Left renal pelvis (tissue), 4 donors: ENCODE measurements at places on chromosomes 11 and 22. TPM values are rescaled to one million over a fixed set of nuclear protein-coding genes. Genes with fewer than 3 reads are reported as not detected.

GRCh38 chr11:64582885-64583284 is 8.1 kb upstream of the SLC22A12 start:
- no peak for DNase-seq

- no peak for DNase-seq
These were observed 18.7 kb upstream of the PANX2 start for GRCh38 chr22:50151571-50152537.

GRCh38 chr22:23212061-23213021 is 32.0 kb downstream of the BCR start:
- no peak for DNase-seq

DNA sequence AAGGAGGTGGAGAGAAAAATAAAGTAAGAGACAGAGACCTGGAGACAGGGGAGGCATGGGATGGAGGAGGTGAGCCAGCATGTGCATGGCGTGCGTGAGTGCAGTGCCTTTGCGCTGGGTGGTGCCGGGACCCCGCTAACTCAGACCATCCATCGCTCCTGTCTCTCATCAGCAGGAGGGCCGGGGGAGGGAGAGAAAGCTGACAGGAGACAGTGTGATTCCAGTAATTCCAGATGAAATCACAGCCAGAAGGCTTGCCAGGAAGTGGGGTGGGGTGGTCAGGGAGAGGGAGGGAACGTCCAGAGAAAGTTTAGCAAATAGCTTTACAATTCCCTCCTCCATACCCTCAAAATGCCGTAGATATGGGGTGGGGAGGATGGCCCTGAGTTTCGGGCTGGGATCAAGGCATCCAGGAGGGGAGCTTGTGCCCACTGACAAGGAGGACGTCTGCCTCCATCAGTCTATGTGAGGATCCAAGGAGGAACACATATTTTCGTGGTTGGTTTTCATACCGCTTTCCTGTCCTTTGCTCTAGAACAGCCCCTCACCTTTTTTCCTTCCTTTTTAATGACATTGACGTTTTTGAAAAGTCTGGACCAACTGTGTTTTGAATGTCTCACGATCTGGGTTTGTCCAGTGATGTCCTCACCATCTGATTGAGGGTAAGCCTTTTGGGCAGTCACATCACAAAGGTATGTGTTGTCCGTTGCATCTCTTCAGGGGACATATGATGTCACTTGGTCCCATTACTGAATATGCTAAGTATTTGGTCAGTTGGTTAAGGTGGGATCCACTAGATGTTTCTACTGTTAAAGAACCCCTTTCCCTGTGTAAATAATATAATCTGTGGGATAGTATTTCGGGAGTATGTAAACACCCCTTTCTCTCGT is 567.3 kb downstream of the MIAT start:
- no peak for DNase-seq

DNA sequence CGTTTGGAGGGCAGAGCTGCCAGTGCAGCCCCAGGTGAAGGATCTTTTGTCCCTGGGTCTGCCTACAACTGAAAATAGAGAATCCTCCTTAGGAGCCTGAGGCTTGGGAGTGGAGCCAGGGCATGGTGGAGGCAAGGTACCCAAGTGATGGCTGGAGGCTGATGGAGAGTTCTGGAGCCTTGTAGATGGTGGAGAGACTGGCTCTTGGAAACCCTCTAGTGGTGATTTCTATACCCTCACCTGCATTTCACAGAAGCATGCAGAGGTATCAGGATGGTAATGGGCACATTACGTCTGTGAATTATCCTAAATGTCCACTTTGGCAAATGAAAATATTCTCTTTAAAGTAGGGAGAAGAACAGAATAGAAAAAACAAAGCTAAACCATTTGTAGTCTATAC is 44.4 kb downstream of the INSC start:
- no peak for DNase-seq

DNA sequence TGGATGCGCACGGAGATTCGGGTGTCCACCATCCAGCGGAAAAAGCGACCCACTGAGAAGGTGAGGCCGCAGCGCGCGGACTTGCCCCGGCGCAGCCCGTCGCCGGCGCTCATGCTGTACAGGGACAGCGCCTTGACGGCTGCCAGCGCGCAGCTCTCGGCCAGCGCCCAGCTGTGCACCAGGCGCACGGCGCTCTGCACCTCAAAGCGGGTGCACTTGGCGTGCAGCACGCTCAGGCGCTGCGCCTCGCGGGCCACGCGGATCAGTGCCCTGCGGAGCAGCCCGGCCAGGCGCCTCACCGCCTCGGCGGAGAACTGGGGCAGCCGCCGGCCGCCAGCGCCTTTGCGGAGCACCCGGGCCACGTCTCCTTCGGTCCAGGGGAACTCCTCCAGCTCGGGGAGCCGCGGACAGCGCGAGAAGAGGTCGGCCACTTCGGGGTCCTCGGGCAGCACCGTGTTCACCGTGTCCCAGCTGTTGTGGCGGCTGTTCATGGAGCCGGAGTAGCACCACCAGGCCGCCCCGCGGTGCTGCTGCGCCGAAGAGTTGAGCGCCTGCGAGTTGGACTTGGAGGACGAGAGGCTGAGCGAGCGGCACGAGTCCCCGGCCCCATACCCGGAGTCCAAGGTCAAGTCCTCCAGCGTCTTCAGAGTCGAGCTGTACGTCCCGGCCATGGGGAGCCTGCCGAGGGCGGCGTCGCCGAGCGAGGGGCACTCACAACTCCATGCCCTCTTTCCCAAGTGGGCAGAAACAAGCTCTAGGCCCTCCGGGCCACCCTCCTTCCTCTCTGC is 703 bp downstream of the ABTB2 start:
- DNase-seq, result peak; percentile 36

- DNase-seq, result no peak
These were observed 21.7 kb downstream of the FAM168A start for GRCh38 chr11:73576185-73576614.

DNA sequence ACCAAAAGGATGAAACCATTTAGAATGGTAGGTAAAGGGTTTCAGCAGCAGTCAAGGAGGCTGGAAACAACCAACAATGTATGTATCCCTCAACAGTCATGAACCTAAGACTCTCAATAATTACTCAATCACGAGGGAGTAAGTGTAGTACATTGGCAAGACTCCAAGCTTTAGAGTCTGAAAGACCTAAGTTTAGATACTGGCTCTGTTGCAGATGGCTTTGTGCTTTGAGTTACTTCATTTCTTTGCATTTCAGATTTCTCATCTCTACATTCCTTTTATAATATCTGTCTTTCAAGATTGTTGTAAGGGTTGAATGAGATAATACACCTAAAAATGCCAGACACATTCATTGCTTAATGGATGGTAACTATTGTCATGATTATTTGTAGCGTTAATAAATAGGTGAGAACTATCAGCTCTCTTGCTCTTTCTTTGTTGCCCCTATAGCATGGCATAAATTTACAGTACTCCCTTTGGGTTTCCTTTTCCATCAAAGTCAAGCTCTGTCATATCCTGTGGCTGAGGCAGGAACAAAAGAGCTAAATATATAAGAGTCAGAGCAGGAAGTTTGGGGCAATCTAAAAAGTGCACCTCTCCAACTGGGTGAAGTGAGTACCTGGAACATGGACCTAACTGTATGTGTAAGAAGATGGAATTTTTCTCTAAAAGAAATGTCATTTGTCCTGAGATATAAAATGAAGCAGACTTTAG is 228.2 kb upstream of the ZC3H12C start:
- no peak for DNase-seq

GRCh38 chr11:23590596-23591308 is 730.5 kb upstream of the CCDC179 start:
- no peak for DNase-seq

DNA sequence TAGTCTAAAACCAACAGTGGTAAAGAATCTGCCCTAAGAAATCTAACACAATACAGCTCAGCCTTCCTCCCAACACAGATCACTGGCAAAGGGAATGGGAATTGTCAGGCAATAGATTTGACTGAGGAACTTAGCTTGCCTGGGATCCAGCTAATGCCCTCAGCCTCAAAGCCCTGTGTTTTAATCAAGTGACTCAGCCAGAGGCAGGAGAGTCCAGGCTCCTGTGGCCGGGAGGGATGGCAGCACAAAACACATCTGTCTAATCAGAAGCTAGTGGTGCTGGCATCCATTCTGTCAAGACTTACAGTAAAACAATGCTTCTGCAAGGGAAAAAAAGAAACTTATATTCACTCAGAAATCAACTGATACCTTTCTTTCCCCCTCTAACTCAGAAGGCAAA is 5.6 kb downstream of the SYTL2 start:
- no peak for DNase-seq

GRCh38 chr11:78265326-78265725 is 76.6 kb downstream of the USP35 start:
- no peak for DNase-seq

GRCh38 chr11:120363436-120363835 is 27.2 kb downstream of the ARHGEF12 start:
- DNase-seq, result no peak

GRCh38 chr11:1708716-1709115 is 11.7 kb downstream of the KRTAP5-6 start:
- DNase-seq, result no peak

DNA sequence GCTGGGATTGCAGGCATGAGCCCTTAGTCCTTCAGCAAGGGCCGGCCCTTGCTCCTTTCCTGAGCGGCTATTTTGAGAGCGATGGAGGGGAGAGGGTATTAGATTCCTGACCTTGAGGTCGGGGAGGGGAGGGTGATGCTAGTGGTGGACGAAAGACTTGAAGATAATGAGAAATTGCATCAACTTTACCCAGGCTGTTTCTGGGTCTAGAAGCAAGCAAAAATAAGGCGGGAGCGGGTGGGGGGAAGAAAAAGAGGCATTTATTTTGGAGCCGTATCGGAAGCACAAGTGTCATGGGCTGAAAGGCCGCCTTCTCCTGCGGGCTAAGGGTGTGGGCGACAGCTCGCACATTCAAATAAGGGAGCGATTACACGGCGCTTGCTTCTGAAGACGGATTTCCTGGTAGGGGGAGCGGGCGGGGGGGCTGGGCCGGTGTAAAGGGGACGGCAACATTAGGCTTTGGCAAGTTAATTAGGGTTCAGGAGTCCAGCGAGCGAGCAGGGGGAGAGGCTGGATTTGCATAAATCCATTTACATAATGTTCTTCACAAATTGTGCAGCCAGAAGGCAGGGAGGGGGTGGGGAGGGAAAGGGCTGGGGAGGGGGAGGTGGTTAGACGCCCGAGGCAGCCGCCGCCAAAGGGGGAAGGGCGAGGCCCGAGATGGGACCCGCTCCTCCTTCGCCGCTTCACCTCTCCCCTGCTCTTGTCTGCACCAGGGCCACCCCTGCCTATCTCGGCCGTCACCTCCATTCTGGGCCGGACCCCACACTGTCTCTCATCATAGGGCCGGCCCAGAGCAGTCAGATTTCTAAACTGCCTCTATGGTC is 245.9 kb downstream of the MIAT start:
- DNase-seq, result no peak

- DNase-seq, result no peak
These were observed 30.1 kb upstream of the CBX7 start for GRCh38 chr22:39182478-39183030.

DNA sequence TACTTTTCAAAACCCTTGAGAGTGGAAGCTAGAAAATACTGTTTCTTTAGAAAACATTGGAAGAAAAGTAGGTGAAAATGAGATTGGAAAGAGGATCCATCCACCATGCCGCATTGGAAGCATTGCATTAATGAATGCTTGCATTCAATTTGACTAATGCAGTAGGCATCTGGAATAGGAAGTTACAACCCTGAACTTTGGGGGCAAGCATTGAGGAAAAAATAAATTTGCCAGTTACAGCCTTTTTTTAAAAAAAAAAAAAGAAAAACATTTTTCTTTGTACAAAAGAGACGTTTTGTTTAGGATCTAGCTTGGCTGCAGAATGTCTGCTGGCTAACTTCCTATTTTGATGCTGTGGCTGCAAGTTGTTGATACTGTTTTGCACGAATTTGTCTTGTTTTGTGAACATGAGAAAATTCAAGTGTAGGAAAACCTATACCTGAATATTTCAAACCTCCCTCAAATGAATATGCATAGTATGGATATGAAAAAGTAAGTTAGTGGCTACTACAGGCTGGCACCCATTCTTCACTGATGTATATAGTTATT is 28.1 kb downstream of the RTN3 start:
- DNase-seq, result no peak

- DNase-seq, result no peak
These were observed 293.5 kb downstream of the TBC1D22A start for GRCh38 chr22:47055921-47056320.

- DNase-seq, result no peak
These were observed 40.1 kb downstream of the MUC5B start for GRCh38 chr11:1263010-1263409.

DNA sequence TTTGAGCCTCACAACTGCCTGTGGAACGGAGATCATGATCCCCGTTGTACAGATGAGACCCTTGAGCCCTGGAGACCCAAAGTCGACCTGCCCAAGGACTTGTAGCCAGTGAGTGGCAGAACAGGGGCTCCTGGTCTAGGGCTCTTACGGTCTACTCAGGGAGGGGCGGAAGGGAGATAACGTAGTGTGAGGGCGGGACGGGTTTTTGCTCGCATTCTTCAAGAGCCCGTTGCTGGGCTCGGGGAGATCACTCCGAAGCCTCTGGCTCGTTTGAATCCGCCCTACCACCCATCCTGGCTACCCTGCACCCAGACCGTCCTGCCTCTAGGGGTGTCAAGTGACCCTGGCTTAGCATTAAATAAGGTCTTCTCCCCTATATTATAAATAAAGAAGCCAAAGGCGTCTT is 639 bp downstream of the CRY2 start:
- no peak for DNase-seq

- DNase-seq, result no peak
These were observed 3.5 kb downstream of the KRTAP5-9 start for GRCh38 chr11:71551711-71552110.

- no peak for DNase-seq
These were observed 690.4 kb downstream of the BRD1 start for GRCh38 chr22:49137206-49137840.

GRCh38 chr11:114666760-114667159 is 11.6 kb upstream of the NXPE2 start:
- DNase-seq, result no peak

OR2D2 gene
- not detected for polyA plus RNA-seq

ABTB2 gene
- 6.5 TPM for polyA plus RNA-seq

KCNK7 gene
- 0.95 TPM for polyA plus RNA-seq

KRTAP5-10 gene
- polyA plus RNA-seq, result 0.20 TPM

PRRG4 gene
- polyA plus RNA-seq, result 6.6 TPM

ACR gene
- 0.76 TPM for polyA plus RNA-seq

ROBO4 gene
- polyA plus RNA-seq, result 19.6 TPM

SNX32 gene
- 4.1 TPM for polyA plus RNA-seq

LDHAL6A gene
- polyA plus RNA-seq, result 1.3 TPM
